Globus pallidus (tissue), 1 donor: ENCODE measurements at places on chromosomes 7 and 10.

GRCh38 chr10:98295907-98296306 lies 27.9 kb upstream of the LOXL4 start:
- DNase-seq: no peak

GRCh38 chr10:90319188-90319914 lies 538.5 kb downstream of the HTR7 start:
- DNase-seq: no peak

- no peak for DNase-seq
These were observed 10.5 kb downstream of the CAV2 start for GRCh38 chr7:116509982-116510579.

DNA sequence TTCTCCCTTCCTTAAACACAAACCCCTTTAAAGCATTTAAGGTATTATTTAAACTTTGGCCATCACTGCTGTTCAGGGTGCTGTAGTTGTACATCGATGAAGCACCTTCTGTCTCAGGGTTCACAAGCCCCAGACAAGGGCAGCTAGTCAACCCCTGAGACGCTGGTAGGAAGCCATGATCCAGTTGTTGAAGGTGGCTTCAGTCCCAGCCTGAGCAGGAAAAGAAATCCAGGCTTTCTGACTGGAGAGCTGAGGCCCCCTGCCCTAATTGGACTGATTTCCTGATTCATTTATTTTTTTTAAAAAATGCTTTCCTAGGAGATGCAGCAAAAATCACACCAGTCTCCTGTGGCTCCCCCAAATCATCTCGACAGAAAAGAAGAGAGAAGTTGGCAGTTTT lies 15.8 kb downstream of the CPA1 start:
- DNase-seq: no peak

DNA sequence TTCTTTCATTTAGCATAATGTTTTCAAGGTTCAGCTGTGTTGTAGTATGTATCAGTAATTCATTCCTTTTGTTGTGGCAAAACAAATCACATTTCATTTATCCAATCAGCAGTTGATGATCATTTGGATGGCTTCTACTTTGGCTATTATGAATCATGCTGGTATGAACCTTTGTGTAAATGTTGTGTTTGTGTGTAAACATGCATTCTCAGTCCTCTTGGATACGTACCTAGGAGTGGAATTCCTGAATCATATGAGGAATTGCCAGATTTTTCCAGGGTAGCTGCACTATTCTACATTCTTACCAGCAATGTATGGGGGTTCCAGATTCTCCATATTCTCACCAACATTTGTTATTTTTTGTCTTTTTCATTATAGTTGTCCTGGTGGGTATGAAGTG lies 578.5 kb upstream of the MKI67 start:
- DNase-seq: no peak

GRCh38 chr10:26682931-26683330 lies 14.6 kb upstream of the PDSS1 start:
- no peak for DNase-seq

DNA sequence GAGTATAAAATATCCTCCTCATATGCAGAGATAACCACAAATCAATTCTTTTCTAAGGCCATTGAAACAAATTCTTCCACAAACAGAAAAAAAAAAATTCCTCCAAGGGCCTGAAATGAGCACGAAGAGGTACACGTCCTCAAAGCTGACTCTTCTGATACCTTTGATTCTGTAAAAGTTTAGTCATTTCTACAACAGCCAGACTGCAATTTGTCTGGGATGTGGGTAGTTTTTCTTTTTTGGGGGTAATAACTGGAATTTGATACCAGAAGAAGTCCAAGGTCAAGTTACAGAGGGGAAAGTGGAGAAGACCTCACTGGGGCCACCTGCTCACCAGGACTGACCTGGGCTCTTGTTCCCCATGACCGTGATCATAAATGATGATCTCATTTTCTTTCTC lies 121.8 kb downstream of the AOAH start:
- DNase-seq: no peak

DNA sequence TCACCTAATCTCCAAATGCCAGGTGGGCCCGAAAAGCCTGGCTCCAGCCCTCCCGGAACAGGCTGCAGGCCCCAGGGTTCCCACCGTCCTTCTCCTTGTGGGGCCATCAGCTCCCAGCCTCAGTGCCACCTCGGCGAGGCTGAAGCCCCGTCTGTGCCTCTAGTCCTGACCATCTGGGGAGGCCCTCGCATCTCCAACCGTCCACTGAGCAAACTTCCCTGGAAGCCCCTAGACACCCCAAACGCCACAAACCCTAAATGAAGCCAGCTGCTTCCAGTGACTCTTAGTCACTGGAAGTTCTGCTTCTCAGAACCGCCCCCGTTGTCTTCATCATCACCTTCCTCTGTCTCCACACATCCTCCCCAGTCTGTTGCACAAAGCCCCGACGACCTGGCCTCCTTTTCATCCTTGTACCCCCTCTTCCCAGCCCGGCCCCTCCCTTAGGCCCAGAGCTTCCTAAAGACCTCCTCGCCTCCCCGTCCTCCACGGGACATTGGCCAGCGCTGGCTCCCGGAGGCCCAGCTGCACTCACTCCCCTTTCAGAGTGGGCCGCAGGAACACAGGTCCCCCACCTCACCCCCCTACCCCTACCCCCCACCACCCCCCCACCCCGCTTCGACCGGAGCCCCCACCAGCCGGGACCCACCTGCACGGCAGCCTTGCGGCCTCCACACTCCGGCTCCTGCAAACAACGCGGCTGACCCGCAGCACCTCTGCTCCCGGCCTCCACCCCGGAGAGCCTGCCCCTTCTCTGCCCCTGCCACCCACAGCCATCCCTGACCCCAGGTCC lies 1.1 kb upstream of the DIP2C start:
- DNase-seq: no peak

DNA sequence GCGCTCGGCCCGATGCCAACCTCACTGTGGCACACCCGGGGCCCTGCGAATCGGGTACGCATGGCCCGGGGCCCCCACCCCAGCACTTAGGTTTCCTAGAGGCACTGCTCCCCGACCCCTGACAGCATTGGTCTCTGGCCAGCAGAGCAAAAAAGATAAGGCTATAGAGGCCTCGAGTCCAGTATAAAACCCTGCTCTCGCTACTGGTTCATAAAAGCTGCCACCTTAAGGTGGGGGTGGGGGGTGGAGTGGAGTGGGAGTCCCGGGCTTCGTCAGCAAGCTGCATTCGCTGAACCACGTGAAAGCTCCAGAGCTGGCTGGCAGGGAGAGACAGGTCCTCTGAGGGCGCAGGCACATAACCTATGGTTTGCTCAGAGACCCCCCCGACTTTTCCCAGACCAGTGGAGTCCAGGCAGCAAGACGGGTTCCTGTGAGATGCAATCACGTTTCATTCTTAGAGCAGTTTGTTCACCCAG lies 1.3 kb downstream of the KAZALD1 start:
- no peak for DNase-seq

DNA sequence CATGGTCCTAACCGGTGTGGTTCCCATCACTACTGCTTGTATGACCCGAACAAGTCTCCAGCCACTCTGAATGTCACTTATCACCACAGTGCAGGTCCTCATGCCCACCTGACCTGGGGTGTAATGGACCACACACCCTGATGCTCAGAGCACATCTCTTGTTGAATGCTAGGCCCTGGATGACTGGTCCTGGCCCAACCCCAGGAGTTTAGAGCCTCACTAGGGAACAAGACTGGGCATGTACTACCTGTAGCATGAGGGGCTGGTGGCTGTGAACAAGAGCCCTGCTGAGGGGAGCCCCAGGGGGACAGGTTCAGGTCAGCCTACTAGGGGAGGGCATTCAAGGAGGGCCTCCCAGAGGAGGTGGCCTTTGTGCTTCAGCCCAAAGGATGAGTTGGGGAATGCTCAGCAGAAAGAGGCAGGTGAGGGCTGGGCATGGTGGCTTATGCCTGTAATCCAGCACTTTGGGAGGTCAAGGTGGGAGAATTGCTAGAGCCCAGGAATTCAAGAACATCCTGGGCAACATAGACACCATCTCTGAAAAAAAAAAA lies 31.2 kb downstream of the ZMIZ1 start:
- no peak for DNase-seq

- DNase-seq: no peak
These were observed 306.4 kb downstream of the FGFR2 start for GRCh38 chr10:121291823-121292222.

DNA sequence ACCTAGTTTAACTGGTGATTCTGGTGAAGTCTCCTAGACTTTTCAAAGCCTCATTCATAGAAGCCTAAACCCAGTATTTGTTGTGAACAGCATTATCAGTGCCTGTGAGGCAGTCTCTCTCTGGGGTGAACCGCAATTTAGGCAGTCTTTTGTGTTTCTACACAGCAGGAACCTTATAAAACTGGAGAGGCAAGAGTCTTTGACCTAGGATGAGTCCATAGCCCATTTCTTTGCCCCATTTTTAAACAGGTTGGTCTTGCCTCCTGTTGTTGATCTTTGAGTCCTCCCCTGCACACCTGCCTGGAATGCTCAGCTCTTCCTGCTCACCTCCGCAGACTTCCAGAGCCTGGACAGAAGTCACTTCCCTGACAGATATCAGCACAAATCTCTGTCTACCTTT lies 51.2 kb upstream of the NRP1 start:
- DNase-seq: no peak

GRCh38 chr7:27466703-27467102 lies 196.0 kb downstream of the HIBADH start:
- no peak for DNase-seq

DNA sequence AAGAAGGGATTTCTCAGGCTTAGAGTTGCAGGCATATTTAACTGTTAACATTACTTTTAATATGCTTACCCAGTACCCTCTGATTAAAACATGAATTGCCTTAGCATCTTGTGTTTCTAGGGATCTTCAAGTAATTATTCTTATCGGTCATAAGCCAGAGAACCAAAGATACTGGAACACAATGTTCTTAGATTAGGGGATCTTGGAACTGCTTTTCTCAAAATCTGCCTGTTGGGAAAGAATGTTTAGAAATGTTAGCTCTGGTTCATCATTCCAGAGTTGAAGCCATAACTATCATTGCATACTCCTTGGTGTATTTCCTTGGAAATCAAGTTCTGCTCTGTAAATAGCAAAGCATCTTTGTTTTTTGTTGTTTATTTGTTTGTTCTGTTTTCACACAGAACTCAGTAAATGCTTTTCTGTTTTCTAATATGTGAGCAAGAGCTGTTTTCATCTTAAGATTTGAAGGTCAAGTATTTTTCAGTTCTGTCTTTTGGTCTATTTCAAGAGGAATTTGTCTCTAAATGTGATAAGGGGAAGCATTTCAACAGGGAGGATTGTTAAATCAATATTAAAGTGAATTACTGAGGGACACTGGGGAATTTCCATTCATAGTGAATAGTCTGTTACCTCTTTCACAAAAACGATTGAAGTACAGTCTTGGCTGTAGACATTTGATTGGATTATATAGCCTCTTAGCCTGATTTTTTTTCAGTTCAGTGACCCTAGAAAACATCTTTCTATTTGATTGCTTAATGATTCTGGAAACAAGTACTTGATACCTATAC lies 103.2 kb upstream of the CYP26C1 start:
- DNase-seq: no peak

DNA sequence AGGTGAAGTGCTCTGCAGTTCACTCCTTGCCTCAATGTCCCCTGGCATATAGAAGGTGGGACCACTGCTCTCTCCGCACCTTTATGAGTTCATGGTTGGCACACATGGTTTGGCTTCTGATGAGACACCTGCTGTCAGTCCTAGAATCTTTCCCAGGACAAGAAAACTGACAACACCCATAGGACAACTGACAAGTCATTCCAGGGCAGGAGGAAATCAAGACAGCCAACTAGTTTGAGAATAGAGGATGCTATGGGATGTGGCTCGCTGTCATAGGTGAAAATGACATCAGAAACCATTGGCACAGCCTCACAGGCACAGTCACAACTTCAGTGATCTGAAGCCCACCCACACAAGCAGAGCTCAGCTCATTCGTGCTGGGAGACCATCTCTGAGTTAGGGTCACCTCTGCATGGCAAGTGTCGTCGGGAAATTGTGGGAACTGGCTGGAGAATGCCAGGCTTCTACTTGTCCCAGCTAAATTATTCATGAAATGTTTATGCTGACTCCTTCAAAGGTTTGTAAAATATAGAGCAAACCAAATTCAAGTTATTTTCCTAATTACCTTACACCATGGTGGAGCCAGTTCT lies 762.4 kb downstream of the GRID1 start:
- no peak for DNase-seq

DNA sequence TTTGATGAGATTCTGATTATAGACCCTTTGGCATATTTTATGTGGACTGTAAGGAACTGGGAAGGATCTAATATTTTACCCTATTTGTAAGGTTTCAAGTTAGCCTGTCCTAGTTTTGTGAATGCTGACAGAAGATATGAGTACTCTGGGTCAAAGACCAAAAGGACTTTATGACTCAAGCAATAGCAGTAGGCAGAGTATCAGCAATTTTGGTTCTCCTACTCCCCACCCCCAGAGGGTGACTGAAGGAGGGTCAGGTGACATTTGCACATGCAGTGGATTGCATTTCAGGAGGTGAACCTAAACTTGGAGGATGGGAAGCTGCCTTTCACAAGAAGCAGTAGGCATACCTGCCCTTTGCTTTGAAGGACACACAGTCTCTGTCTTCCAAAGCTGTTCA lies 84.0 kb upstream of the KLF6 start:
- no peak for DNase-seq

GRCh38 chr10:31604646-31605170 lies 285.7 kb downstream of the ZEB1 start:
- no peak for DNase-seq

DNA sequence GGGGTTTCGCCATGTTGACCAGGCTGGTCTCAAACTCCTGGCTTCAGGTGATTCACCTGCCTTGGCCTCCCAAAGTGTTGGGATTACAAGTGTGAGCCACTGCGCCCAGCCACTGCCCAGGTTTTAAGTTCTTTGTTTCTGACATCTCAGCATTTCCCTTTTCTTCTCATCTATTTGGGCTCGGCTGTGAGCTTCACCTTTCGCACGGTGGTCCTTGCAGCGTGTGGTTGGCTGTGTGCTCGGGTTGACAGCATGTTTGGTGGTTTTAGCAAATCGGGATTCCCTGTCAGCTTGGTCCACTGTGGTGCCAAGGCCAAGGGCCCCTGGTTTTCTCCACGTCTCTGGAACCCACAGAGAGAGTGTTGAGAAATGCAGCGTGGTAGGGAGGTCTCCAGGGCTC lies 138.8 kb downstream of the DNAJB6 start:
- no peak for DNase-seq

DNA sequence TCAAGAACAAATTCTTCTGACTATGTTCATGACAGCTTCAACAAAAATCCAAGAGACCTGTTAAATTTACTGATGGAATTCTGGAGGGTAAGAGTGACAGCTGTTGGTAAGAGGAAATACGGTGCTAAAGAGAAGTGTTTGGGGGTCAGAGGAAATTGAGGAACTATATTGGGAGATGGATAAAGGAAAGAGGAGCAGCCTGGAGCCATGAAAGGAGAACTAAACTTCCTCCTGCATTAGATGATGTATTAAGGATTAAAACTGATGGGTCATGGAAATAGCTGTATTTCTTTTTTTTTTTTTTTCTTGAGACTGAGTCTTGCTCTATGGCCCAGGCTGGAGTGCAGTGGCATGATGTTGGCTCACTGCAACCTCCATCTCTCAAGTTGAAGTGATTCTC lies 95.3 kb downstream of the HERPUD2 start:
- DNase-seq: no peak

GRCh38 chr7:123122916-123123315 lies 76.9 kb downstream of the SLC13A1 start:
- DNase-seq: no peak

- DNase-seq: no peak
These were observed 1.8 kb upstream of the VWC2 start for GRCh38 chr7:49771427-49772176.

GRCh38 chr10:74587109-74587854 lies 239.1 kb upstream of the KAT6B start:
- DNase-seq: no peak
